ENCODE measurements at places on chromosomes 12 and 14.

GRCh38 chr12:117587631-117588287 is 226.3 kb upstream of the NOS1 start:
- peak; percentile 51 for DNase-seq

DNA sequence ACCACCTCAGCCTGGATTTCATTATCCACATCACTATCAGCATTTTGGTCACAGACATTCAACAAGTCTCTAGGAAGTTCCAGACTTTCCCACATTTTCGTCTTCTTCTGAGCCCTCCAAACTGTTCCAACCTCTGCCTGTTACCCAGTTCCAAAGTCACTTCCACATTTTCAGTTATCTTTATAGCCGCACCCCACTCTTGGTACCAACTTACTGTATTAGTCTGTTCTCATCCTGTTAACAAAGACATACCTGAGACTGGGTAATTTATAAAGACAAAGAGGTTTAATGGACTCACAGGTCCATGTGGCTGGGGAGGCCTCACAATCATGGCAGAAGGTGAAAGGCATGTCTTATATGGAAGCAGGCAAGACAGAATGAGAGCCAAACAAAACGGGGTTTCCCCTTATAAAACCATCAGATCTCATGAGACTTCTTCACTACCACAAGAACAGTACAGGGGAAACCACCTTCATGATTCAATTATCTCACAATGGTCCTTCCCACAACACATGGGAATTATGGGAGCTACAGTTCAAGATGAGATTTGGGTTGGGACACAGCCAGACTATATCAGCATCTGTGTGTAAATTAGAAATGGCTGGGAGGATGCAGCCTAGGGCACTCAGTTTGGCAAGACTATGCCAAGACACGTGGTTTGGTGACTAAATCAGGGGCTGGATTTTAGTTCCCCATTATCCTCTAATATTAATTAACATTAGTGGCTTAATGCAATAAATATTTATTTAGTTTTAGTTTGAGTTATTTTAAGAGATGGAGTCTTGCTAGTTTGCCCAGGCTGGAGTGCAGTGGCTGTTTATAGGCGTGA is 16.2 kb upstream of the FUT8 start:
- no peak for DNase-seq

DNA sequence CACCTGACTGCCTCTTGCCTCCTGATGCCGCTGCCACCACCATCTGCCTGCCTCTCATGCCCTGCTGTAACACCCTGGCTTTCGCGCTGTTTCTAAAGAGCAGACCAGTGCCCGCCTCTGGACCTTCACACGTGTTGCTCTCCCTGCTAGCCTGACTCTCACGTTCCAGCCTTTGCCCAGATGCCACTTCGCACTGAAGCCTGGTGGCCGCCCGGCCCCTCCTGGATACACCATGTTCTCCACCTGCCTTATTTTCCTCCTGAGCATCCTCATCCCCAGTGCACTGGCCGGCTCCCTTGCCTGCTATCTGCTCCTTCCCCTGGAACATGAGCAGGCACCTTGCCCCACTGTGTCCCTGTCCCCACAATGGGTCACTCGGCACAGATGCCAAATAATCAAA is 146.5 kb downstream of the PIWIL1 start:
- DNase-seq = no peak

GRCh38 chr14:57573173-57573572 is 79.5 kb upstream of the CCDC198 start:
- no peak for DNase-seq

- no peak for DNase-seq
Observed at GRCh38 chr12:114311974-114312373, 94.0 kb downstream of the TBX5 start.

DNA sequence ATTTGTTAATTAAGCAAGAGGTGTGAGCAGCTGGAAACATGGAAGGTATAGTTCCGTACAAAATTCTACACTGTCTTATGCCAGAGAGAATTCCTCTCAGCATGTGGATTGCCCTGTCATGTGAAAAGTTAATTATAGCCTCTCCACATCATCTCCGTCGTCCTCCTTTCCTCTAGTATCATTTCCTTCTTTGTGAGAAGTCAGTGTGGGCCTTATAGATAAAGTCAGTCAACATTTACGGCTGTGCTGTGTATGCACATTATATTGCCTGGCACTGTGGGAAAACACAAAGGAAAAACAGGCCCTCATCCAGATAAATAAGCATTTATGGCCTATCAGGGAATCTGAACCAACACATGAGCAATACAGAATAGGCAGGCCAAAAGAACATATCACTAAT is 236.6 kb downstream of the SEC23A start:
- no peak for DNase-seq

DNA sequence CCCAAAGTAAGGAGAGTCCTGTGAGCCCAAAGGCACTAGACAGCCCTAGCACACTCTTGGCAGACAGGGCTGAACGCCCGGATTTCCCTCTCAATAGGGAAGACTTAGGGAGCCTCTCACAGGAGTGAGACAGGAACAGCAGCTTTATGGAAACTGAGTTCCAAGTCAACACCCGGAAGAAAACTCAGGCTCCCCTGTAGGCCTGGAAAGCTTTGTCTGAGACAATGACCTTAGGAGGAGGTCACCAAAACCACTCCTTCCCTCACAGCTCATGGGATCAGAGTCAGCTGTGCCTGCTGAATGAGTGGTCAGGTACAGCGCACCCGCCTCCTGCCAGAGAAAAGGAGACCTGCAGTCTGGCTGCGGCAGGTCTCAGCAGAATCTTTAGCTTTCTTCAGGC is 229.5 kb downstream of the CACNA1C start:
- no peak for DNase-seq

GRCh38 chr14:92563359-92563758 is 49.8 kb downstream of the RIN3 start:
- DNase-seq = no peak

GRCh38 chr12:51521554-51522276 is 69.3 kb upstream of the SCN8A start:
- DNase-seq = no peak

DNA sequence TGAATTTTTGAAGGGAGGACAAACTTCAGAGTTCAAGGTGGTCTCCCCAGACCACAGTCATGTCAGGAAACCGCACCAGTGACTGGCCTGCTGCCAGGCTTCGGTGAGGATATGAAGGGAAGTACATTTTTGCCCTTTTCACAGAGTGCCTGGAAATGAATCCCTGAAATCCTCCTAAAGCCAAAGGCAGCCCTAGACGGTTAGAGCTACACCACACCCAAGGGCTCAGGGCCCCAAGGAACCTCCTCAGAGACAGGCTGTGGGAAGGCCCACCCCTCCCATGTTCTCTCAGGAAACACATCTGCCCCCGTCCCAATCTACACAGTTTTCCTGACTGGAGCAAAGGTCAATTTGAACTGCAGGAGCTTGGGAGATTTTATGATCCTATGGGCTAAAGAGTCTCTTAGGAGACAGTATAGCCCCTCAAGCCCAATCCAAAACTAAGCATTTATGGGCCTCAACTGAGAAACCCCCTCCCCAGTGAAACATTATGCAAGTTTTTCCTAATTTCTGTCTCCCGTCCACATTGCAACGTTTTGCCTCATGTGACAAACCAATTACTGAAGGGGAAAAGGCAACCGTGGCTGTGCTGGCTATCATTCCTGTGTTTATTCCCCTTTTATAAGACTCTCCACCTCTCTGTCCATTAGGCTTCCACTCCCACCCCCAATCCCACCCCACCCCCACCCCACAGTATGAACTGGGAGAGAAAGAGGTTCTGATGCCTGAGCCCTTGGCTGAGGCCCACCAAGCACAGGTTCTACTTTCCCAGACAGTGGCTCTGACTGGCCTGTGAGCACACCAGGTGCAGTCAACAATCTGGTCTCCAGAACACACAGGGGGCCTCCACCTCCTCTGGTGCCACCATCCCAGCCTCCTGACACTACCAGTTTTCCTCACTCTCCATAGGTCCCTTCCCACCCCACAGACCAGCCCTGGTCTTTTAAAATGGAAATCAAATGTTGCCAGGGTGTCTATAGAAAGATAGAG is 9.6 kb upstream of the RNASE1 start:
- DNase-seq = no peak

- peak; percentile 38 for DNase-seq
Observed at GRCh38 chr12:131832321-131833231, 4.4 kb downstream of the MMP17 start.

DNA sequence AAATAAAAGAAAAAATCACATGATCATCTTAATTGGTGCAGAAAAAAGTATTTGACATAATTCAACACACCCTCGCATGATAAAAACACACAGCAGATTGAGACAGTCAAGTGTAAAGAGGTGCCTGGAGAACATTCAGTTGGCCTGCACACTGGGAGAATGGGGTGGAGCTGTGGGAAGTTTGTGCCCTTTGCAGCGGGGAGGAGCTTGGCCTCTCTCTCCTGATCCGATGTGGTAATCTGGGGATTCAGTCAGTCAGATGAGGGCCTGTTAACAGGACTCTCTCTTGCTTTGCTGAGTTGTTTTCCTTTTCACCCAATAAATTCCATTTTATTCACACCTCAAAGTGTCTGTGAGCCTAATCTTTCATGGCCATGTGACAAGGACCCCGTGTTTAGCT is 5.9 kb downstream of the SERPINA6 start:
- no peak for DNase-seq

DNA sequence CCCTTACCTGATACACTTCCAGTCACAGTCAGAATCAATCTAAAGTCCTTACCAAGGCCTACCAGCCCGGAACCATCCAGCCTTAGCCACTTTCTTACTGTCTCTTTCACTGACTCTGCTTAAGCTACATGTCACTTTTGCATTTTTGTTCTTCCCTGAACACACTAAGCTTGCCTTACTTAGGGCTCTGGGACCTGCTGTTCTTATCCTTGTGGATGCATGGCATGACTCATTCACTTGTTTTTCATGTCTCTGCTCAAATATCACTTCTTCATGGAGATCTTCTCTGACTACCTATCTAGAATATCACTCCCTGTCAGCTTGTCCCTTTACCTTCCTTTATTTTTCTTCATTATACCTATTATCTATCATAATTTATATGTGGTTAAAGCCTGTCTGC is 65.6 kb upstream of the ZDHHC17 start:
- DNase-seq = no peak

- no peak for DNase-seq
Observed at GRCh38 chr12:104526751-104527150, 70.0 kb downstream of the CHST11 start.

DNA sequence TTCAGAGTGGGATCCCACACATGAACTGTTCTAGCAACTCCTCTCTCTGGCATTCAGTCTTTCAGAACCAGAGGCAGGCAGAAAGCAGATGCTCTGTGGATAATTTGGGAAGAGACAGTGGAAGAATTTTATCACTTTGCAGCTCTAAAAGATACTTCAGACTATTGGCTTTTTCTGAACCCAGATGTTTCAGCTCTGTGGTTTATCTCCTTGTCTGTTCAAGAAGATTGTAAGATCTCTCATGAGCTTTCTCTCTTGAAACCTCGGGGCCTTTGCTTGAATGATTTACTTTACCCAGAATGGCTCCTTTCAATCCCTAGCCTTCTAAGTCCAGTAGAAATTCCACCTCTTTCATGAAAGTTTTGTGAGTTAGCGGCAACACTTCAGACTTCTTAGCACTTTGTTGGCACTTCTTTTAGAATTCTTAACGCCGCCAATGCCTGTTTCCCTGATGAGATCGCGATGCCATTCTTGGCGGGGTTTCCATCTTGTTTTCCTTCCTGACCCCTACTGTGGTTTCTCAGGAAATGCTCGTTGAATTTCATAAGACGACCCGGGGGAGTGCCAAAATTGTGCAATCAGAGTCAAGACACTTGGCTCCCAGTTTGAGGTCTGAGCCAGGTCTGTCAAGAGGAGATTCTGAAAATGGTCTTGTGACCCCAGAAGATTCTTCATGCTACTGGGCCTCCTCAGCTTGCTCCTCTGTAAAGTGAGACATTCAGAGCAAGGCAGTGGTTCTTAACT is 107.0 kb upstream of the PRICKLE1 start:
- DNase-seq = no peak

GRCh38 chr14:50001151-50001998 is 108.5 kb downstream of the ARF6 start:
- no peak for DNase-seq

GRCh38 chr12:11962860-11963259 is 107.9 kb upstream of the BCL2L14 start:
- DNase-seq = no peak

DNA sequence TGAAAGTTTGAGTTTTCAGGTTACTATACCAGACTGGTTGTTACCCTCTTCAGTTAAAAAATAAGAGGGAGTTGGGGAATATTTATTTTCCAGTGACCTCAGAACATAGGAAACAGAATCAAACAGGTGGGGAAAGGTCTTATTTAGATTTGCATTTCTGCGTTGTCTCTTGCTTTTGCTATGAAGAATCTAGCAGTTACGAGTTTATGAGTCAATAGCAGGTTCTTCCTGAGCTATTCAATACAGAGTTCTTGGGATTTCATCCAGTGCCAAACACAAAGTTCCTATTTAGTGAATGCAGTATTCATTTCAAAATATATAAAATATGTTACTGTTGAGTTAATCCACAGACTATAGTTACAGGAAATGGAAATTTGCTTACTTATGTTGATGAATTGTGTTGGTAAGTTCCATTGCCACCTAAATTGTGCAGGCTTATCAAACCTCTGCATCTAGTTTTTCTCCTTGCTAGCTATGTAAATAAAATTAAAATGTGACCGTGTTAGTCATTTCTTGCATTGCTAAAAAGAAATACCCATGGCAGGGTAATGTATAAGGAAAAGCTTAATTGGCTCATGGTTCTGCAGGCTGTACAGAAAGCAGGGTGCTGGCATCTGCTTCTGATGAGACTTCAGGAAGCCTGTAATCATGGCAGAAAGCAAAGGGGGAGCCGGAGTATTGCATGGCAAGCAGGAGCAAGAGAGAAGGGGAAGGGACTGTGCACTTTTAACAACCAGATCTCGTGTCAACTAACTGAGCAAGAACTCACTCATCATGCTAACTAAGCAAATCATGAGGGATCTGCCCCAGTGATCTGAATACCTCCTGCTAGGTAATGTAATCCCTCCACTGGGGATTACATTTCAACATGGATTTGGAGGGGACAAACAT is 110.2 kb downstream of the KTN1 start:
- no peak for DNase-seq

GRCh38 chr14:68448252-68448902 is 344.5 kb downstream of the ZFP36L1 start:
- DNase-seq = no peak

DNA sequence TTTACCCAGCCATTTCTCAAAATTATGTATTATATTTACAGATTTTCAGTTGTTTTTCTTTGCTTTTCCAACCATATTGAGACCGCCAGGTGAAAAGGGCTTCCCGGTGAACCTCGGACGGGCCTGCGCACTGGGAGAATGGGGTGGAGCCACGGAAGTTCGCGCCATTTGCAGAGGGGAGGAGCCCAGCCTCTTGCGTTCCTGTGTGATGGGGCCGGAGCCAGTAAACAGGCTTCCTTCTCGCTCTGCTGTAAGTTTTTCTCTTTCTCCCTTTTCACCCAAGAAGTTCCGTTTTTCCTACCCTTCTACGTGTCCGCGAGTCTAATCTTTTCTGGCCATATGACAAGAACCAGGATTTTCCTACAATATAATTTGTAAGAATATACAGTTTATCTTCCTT is 1108.8 kb upstream of the SEL1L start:
- DNase-seq = peak; percentile 89

- DNase-seq = no peak
Observed at GRCh38 chr12:53241623-53242412, 9.8 kb upstream of the RARG start.

Data from SHP77 (cell line).